AG10803 (cell line): ENCODE measurements at places on chromosomes 7 and 10.

GRCh38 chr10:19302117-19302516 is 253.5 kb downstream of the MALRD1 start:
- DNase-seq = no peak

GRCh38 chr10:88157981-88158465 is 294.6 kb downstream of the PTEN start:
- peak; percentile 87 for DNase-seq

- peak; percentile 78 for DNase-seq
Observed at GRCh38 chr10:122565766-122566206, 5.2 kb downstream of the DMBT1 start.

GRCh38 chr7:158549176-158549615 is 38.4 kb downstream of the PTPRN2 start:
- DNase-seq = no peak
